Psoas muscle (tissue), 8 donors: ENCODE measurements at places on chromosomes 13 and 19. TPM values are rescaled to one million over a fixed set of nuclear protein-coding genes. Genes with fewer than 3 reads are reported as not detected.

The IFNL2 gene
- not detected for total RNA-seq

The ZNF653 gene
- 5.7 TPM for total RNA-seq

The C1QTNF9B gene
- 1.6 TPM for total RNA-seq

The ERF gene
- total RNA-seq = 10.0 TPM

The ZNF829 gene
- total RNA-seq = 1.3 TPM

The TBC1D17 gene
- total RNA-seq = 104 TPM

The OR10H1 gene
- total RNA-seq = not detected

The ZNF428 gene
- total RNA-seq = 17.2 TPM

The RNF113B gene
- not detected for total RNA-seq

The RDH8 gene
- not detected for total RNA-seq

The NCR1 gene
- 0.32 TPM for total RNA-seq

The MEIOSIN gene
- total RNA-seq = not detected

The TRPM4 gene
- total RNA-seq = 15.1 TPM

The ZNF793 gene
- total RNA-seq = 1.8 TPM

The ZNF146 gene
- 65.5 TPM for total RNA-seq

The NANOS2 gene
- not detected for total RNA-seq

The HSD17B14 gene
- 0.61 TPM for total RNA-seq

The CHMP2A gene
- 96.5 TPM for total RNA-seq

The KLK8 gene
- total RNA-seq = not detected

The SLC6A16 gene
- total RNA-seq = 0.10 TPM

The VSTM2B gene
- total RNA-seq = not detected

The MIR17HG gene
- total RNA-seq = 5.2 TPM

The KL gene
- total RNA-seq = 1.7 TPM

The PSG2 gene
- total RNA-seq = not detected

The RAP2A gene
- 11.1 TPM for total RNA-seq

The KIR2DL3 gene
- not detected for total RNA-seq

The OR7G3 gene
- total RNA-seq = not detected

The ADGRE2 gene
- total RNA-seq = 0.76 TPM

The PLIN4 gene
- 115 TPM for total RNA-seq

The SAFB2 gene
- total RNA-seq = 52.9 TPM

The ZNF470 gene
- total RNA-seq = 1.4 TPM

The ZNF418 gene
- total RNA-seq = 3.1 TPM

The SIGLEC6 gene
- 0.32 TPM for total RNA-seq

The CCDC122 gene
- 1.0 TPM for total RNA-seq

The CCDC70 gene
- total RNA-seq = not detected

The FAM83E gene
- total RNA-seq = not detected

The TSEN34 gene
- total RNA-seq = 18.2 TPM

The CEACAM4 gene
- not detected for total RNA-seq

The RFX1 gene
- 6.9 TPM for total RNA-seq

The PSG7 gene
- total RNA-seq = not detected

The RGS9BP gene
- 3.9 TPM for total RNA-seq

The EPS8L1 gene
- total RNA-seq = 0.85 TPM

The THSD8 gene
- 2.5 TPM for total RNA-seq

The ZNF256 gene
- 3.7 TPM for total RNA-seq

The NFKBIB gene
- 21.9 TPM for total RNA-seq

The SIGLECL1 gene
- total RNA-seq = not detected

The ZNF20 gene
- total RNA-seq = 0.52 TPM

The CKM gene
- total RNA-seq = 16,244 TPM

The SMARCA4 gene
- 34.8 TPM for total RNA-seq

The PSG3 gene
- not detected for total RNA-seq

The NAPSA gene
- 0.29 TPM for total RNA-seq

The GARIN5A gene
- total RNA-seq = 5.3 TPM

The SHFL gene
- 2.9 TPM for total RNA-seq

The NOTCH3 gene
- 80.8 TPM for total RNA-seq

The VSTM1 gene
- not detected for total RNA-seq

The TMEM38A gene
- 184 TPM for total RNA-seq

The ADGRE3 gene
- not detected for total RNA-seq
